ENCODE measurements at places on chromosomes 11 and 22.

DNA sequence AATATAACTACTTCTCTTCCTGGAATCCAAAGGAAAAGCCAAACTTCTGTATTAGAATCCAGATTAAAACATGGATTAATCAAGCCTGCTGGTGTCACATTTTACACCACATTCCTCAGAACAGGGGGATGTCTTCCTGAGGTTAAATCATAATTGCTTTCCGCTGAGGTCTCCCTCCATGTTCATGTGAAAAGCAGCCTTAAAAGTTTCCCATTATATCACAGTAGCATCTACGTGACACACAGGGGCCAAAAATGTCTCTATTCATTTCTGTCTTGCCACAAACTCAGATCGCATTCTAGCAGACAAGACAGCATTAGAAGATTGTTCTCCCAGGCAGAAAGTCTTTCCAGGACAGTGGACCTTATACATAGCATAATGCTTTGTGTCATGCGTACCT lies 788.7 kb downstream of the OPCML start:
- DNase-seq = no peak

DNA sequence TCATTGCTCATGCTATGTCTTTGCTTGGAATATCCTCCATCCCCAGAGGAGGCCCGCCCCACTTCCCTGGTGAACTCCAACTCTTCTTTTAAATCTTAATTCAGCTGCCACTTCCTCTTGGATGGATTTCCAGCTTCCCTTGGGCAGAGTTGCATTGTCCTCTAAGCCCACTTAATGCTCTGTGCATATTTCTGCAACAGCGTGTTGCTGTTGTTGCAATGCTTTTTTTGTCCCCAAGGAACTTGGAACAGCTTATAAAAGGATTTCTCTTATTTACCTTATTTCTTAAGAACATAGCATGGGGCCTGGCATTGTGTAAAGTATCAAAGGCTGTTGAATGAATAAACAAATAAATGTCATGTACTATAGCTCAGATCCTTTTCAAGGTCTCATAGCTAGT lies 507.4 kb downstream of the METTL15 start:
- no peak for DNase-seq

DNA sequence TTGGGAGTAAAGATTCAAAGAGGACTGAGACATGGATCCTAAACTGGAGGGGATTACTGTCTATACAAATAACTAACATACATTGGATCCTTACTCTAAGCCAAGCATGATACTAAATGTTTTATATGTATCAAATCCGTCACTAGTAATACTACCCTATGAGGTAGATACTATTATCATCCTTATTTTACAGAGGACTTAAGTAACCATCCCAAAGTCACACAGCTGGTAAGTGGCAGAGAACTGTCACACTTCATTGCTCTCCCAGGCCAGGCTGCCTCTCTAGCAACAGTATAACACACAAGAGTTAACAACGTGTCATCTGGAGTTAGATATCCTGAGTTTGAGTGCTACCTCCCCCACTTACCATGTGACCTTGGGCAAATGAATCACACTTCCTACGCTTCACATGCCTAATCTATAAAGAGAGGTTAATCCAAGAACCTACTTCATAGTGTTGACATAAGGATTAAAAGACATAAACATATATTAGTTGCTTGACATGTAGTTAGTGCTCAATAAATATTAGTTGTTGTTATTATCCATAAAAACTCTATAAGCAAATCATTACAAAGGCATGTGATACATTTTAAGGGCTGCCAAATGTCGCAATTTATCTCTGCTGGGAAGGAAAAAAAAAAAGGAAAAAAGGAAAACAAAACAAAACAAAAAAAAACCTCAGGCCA lies 33.8 kb upstream of the SPON1 start:
- no peak for DNase-seq

GRCh38 chr22:25567251-25567675 lies 2.8 kb downstream of the GRK3 start:
- DNase-seq = no peak

GRCh38 chr22:45526768-45527360 lies 24.2 kb downstream of the FBLN1 start:
- no peak for DNase-seq

DNA sequence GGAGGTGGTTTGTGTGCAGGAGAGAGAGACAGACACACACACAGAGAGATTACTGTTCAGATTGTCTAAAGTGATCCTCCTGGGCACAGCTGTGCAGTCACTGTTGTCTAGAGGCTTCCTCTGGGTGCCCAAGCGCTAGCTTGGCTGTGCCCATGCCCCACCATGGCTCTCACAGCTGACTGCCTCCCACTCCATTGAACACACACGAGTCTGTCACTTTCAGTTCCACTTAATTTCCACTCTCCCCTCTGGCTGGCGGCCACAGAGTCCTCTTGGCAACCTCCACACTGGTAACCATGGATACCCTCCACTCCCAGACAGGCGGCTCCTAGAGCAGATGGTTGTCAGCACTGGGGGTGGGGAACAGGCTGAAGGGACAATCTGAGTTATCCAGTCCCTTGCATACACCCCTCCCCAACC lies 29.1 kb downstream of the MAP6 start:
- peak; percentile 87 for DNase-seq

GRCh38 chr22:27881421-27881820 lies 37.6 kb downstream of the PITPNB start:
- DNase-seq = no peak

GRCh38 chr11:73235236-73235786 lies 17.2 kb downstream of the P2RY2 start:
- no peak for DNase-seq

GRCh38 chr11:111115890-111116289 lies 129.6 kb upstream of the POU2AF2 start:
- DNase-seq = no peak

GRCh38 chr11:134176284-134176683 lies 47.5 kb downstream of the NCAPD3 start:
- no peak for DNase-seq

- no peak for DNase-seq
Observed at GRCh38 chr11:42772886-42773285, 538.9 kb upstream of the API5 start.

- no peak for DNase-seq
Observed at GRCh38 chr22:31227186-31227585, 15.1 kb downstream of the LIMK2 start.

- DNase-seq = no peak
Observed at GRCh38 chr11:7437696-7438095, 47.6 kb upstream of the OLFML1 start.

DNA sequence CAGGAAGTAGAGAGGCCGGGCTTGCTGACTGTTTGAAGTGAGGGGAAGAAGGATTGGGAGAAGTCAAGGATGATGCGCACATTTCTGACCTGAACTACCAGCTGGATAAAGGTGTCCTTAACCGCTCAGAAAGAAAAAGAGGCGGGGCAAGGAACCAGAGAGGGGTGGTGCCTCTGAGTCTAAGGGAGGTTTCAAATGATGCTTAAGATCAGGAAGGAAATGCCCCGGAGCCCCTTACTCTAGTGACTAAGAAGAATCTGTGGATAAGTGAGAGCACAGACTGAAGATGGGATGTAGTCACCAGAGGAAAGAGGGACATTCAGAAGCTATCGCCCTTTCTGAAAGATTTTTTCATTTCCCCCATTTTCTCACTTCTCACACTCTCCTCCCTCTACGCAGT lies 12.7 kb downstream of the DCHS1 start:
- DNase-seq = no peak

- DNase-seq = no peak
Observed at GRCh38 chr22:38108561-38109319, 1.7 kb downstream of the BAIAP2L2 start.

DNA sequence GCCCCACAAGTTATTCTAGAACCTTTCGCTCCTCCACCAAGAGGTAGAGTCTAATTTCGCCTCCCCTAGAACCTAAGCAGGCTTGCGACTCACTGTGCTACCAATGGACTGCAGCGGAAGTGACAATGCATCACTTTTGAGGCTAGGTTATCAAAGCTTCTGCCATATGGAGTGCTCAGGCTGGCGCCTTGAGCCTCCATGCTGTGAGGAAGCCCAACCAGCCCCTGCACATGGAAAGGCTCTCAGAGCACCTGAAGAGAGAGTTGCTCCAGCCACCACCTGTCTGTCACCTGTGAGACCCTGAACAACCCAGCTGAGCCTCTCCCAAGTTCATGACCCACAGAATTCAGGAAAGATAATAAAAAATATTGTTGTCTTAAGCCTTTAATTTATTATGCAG lies 29.3 kb upstream of the CBX7 start:
- no peak for DNase-seq

DNA sequence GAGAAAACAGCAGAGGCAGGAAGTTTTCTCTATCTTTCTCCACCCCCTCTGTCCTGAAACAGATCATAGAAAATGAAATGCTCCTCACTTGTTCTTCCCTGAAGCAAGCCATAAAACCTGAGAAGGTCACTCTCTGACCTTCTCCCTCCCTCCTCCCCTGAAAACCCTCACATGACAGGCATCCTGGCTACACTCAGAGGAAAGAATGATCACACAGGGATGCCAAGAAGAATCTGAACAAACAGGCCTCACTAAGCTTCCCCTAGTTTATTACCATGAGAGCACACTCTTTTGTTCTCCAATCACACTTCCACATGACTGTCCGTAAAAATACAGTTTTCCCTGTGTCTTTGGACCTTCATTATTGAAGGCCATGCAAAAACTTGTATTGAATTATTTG lies 300.1 kb downstream of the BUD13 start:
- DNase-seq = no peak

GRCh38 chr11:111939836-111940604 lies 2.9 kb downstream of the DIXDC1 start:
- DNase-seq = no peak

DNA sequence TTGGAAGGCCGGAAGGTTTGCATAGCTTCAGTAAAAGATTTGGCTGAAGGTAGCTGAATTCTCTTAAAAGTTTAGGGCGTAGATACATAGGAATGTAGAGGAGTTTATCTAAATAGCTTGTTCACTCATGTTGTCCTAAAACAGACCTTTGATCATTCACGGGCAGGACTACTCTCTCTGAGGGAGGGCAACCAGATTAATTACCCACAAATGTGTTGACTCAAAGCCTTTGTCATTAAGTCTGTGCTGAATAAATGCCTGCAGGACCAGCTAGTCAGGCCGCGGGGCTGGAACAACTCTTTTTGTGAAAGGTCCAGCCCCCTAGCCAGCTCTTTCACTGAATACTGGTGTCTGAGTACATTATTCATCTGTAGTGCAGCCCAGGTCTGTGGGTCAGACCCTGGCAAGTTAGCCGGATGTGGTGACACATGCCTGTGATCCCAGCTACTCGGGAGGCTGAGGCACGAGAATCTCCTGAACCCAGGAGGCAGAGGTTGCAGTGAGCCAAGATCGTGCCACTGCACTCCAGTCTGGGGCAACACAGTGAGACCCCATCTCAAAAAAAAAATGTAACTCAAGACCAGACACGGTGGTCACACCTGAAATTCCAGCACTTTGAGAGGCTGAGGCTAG lies 2.8 kb upstream of the FADD start:
- no peak for DNase-seq

- no peak for DNase-seq
Observed at GRCh38 chr11:109747839-109748238, 325.8 kb downstream of the C11orf87 start.

DNA sequence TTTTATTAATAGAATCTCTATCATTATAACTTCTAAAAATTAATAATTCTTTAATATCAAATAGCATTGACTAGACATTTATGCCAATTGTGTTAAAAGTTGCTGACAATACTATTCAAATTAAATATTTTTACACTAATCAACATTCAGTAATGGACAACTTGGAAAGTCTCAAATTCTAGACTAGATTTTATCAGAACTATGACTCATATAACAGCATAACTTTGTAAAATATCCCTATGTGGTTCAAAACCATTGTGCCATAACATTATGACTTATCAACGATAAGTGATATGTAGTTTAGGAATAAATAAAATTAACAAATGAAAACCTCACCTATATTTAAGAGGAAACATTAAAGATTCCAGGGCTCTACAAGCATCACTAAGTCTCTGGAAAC lies 291.8 kb downstream of the SBF2 start:
- DNase-seq = no peak

- DNase-seq = no peak
Observed at GRCh38 chr11:8056810-8057463, 24.1 kb upstream of the TUB start.

- no peak for DNase-seq
Observed at GRCh38 chr22:23036684-23037428, 33.5 kb upstream of the GNAZ start.

- no peak for DNase-seq
Observed at GRCh38 chr11:130180491-130180890, 20.9 kb downstream of the ST14 start.

GRCh38 chr11:10302744-10303557 lies 1.9 kb upstream of the ADM start:
- DNase-seq = peak; percentile 44

DNA sequence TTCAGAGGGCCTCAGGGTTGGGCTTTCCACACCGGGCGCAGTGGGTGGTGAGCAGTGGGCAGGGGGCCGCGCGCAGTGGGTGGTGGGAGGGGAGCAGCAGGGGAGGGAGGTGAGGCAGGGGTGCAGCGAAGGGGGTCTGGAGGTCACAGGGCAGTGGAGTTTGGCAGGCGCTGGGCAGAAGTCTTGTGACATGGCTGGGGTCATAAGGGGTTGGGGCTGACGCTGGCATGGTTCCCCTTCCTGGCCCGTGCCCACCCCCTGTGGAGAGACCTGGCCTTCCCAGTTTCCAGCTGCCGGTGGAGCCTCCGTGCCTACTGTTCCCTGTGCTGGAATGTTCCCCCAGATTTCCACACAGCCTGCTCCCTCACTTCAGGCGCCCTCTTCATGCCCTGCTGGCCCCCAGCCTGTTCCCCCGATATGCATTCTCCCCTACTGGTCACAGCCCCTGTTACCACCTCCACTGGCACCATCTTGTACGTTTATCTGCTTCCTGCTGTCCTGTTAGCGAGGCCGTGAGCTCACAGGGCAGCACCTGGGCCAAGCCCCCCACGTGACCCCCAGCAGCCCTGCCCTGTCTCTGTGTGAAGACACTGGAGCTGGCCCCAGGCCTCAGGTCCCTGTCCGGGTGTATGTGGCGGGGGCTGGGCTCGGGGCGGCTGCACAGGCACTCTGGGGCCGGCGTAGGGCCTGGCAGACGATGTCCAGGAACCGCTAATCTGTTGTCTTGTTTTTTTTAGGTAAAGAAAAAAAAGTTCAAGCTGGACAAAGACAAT lies 111.6 kb downstream of the KCNQ1OT1 start:
- DNase-seq = no peak

DNA sequence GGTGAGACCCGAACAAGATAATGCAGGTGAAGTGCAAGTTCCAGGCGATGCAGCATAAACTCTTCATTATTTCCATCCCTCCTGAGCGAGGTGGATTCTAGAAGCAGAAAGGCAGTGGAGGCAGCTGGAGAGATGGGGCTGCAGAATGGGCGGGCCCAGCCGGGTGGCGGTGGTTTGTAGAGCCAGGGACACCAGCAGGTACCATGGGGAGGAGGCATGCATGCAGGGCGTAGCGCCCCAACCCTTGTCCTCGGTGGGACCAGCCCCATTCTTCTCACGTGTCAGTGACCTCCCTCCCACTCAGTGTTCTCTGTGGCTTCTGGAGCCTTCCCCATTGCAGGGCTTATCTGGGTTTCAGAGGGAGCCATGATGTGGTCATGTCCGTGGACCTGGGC lies 38.0 kb downstream of the MPPED1 start:
- no peak for DNase-seq
